ENCODE measurements at places on chromosomes 7 and 10.

GRCh38 chr7:77651575-77652162 lies 44.6 kb upstream of the RSBN1L start:
- DNase-seq, result peak; percentile 57

DNA sequence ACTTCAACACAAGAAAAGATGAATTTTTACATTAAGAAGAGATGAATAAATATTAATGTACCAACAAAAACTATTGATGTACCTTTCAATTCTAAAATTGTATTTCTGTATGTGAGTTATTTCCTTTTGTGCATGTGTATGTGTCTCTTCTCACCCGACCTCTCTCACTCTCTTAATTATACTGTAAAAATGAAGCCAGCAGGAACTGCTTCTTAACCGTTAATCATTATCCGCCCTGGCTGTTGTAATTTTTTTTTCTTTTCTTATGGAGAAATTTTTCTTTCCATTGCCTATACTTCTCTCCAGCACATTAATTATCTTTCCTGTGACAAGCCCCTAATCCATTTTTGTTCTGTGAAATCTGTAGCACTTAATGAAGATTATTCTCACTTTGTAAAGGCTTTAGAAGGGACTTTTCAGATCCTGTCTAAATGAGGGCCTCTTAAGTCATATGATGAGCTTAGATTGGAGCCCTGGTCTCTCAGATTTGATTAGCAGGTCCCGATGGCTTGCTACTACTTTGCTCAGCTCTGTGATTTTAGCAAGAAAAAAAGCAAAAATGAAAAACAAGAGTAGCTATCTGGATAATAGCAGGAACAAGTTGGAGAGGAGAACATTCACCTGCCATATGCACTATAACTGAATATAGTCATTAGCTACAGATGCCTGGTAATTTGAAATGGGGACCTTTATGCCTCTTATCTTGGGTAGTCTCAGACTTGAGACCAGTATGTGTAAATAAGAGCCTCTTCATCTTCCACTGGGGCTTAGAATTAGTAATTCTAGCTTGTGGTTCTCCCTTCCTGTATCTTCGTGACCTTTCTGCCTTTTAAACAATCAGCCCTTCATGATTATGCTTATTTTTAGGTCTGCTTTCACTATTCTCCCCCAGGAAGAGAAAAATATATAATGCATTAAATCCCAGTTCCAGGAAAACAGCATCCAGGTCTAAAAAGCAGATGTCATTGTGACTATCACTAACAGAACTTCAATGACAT lies 80.0 kb upstream of the COL1A2 start:
- no peak for DNase-seq

GRCh38 chr10:60735244-60735643 lies 43.0 kb upstream of the CDK1 start:
- DNase-seq, result no peak

- DNase-seq, result peak; percentile 84
Measured at GRCh38 chr7:111090846-111091245, at the start of gene LRRN3. Gene LRRN3 (plus strand): TSS chr7:111091127. CDS start chr7:111122773, 31,646 bp downstream.

DNA sequence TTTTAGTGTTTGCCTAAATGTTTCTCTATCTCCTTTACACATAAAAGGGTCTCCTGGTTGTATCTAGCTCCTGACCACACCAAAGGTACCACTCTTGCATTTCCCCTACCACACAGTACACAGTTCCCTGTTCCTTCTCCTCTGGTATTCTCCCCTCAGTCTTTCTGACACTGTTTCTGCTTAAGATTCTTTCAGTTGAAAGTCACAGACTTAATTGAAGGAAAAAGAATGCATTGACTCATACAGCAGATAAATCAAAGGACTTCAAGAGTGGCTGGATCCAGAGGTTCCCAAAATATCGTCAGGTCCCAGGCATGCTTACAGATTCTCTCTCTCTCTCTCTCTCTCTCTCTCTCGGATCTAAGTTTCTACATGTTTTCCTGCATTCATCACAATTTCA lies 185.6 kb upstream of the LRGUK start:
- DNase-seq, result no peak

DNA sequence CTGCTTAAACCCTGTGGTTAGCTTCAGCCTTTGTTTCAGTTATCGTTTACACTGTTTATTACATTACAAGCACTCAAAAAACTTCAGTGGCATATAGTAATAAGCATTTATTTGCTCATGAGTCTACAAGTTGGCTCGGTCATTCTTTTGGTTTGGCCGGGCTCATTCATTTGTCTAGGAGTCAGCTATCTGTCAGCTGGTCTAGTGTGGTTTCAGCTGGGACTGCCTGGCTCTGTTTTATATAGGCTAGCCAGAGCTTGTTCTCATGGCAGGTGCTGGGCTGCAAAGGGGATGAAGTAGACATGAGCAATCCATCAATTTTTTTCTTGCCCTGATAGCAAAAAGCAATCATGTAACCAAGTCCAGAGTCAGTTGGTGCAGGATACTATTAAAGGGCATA lies 103.6 kb downstream of the MKLN1 start:
- no peak for DNase-seq

DNA sequence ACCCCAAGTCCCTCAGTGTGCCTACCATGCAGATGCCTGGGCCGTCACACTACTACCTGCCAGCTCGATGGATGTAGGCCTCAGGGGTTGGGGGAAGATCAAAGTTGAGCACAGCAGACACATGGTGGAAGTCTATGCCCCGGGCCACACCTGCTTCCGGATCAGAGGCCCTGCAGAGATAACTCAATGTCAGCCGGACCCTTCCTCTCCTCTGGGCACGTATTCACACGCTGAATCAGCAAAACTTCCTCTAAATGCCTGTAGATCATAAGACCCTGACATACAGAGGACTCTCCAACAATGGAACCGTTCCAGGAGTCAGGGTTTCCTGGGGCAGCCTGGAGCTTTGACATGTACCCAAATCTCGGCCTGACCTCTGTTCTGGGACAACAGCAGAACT lies 3.7 kb downstream of the DDX56 start:
- no peak for DNase-seq

DNA sequence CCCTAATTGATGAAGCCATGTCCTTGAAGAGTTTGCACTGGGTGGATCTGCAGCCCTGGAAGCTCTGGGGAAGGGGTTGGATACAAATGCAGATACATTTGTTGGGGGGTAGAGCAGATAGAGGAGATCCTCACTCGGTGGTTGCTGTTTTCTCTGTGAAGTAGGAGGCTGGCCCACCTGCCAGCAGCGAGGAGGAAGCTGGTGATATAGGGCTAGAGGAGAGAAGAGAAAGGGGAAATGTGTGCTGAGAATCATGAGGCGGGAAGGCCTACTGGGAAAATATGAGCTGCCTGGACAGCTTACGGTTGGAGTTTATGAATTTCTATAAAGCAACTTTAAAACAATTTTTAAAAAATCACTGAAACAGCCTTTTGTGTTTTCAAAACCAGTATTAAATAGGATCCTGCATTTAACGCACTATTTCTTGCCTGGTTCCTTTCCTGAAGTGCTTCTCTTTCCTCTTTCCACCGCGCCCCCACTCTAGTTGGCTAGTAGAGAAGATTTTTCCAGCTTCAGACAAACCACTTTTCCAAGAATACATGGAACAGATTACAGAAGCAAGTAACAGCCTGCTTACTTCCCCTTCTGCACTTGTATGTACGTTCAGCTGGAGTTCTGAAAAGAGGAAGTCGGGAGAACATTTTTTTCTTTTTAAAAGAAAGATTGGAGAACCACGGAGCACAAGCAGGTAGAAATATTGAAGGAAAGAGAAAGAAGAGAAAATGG lies 100.6 kb upstream of the GLCCI1 start:
- DNase-seq, result no peak

- DNase-seq, result no peak
Measured at GRCh38 chr10:2935647-2936386, 131.5 kb upstream of the PFKP start.

DNA sequence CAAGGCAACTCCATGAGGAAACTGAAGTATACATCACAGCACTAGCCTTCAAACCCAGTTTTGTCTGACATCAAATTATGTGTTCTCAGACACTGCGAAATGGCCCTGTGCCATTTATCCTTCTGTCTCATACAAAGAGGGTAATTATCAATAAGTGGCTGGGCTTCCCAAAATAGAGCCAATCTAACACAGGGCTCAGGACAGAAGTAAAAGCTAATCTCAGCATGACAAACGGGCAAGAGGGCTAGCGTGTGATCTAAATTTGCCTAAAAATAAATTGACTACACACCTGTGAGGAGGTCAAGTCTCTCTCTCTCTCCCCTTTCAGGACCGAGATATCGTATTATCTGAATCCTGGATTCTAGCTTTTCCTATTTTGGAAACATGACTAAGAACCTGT lies 67.2 kb downstream of the DGKB start:
- no peak for DNase-seq

- DNase-seq, result no peak
Measured at GRCh38 chr7:50466815-50467585, 16.9 kb upstream of the FIGNL1 start.

DNA sequence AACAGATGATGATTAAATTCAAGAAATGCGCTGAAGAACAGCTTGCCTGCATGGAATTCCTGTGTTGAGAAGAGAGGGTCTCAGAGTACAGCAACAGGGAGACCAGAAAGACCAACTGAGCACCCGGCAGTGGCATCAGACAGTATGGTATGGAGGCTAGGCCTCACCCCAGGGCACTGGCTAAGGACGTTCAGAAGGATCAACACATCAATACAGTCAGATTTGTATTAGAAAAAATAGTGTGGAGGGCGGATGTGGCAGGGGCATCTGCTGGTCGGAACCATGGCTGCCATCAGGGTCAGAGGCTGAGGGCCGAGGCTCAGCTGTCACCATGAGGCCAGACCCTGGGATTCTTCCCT lies 142.1 kb downstream of the ADARB2 start:
- no peak for DNase-seq

- DNase-seq, result no peak
Measured at GRCh38 chr7:1243964-1244416, 11.3 kb downstream of the UNCX start.

- DNase-seq, result no peak
Measured at GRCh38 chr10:44965651-44966097, 6.1 kb downstream of the RASSF4 start.

GRCh38 chr7:69889338-69889975 lies 291.2 kb downstream of the AUTS2 start:
- no peak for DNase-seq

- DNase-seq, result no peak
Measured at GRCh38 chr7:101116898-101117297, 10.0 kb upstream of the SERPINE1 start.

- DNase-seq, result no peak
Measured at GRCh38 chr7:57179776-57180415, 47.7 kb upstream of the ZNF479 start.

- DNase-seq, result no peak
Measured at GRCh38 chr10:4790922-4791321, 35.1 kb upstream of the AKR1E2 start.

- DNase-seq, result no peak
Measured at GRCh38 chr10:129760003-129760315, 204.1 kb downstream of the EBF3 start.

DNA sequence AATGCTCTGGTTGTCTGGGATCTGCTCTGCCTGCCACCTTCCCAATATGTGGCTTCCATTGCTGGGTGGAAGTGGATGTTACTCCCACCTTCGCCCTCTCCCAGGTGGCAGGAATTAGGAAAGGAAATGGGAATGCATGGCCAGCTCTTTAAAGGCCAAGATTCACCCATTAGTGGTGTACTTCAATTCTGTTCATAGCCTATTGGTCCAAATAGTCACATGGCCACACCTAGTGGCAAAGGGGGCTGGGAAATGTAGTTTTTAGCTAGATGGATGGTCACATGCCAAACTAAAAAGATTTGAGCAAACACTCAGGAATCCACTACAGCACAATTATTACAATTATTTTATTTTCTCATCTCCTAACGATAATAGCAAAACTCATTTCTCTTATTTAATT lies 135.1 kb downstream of the NPY start:
- peak; percentile 24 for DNase-seq

DNA sequence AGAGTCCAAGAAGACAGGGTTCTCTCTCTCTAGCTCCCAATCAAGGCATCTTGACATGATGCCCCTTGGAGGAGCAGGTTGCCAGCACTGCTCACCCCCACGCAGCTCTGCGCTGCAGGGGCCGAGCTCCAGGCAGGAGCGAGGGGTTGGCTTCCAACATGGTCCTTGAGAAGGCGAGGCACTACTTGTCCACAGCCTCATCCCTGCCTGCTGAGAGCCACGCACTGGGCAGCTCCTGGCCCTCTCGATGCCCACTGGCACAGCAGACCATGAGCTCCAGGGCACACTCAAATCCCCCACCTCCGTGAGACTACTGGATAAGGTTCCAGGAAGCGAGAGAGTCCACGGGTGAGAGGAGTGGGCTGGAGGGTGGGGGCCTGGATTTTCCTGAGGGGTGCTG lies 31.1 kb downstream of the RAMP3 start:
- no peak for DNase-seq

GRCh38 chr7:27235387-27236311 lies 7.0 kb upstream of the EVX1 start:
- no peak for DNase-seq

DNA sequence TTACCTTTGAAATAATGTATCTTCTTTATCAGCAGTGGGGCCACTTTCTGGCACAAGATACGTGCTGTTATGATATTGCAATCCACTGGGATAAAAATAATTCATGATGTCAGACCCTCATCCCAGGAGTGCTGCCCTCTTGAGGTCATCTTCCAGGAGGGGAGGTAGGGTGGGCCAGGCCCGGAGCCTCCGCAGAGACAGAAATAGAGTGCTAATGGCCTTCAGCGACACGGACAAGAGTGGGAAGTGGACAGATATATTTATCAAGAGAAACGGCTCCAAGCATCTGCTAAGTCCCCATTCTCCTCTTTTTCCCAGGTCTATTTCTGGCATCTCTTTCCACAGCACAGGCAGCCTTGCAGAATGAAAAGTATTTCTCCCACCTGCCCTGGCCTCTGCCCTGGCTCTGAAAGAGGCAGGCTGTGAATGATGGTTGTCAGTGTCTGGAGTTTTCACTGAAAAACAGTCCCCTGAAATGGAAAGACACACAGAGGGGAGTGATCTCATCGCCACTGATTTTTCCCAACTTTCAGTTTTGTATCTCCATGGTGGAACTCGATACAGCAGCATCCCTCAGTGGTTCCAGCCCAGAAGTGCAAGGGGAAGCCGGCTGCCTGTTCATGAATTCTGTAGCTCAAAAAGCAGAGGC lies 251.7 kb upstream of the MYO3A start:
- no peak for DNase-seq

DNA sequence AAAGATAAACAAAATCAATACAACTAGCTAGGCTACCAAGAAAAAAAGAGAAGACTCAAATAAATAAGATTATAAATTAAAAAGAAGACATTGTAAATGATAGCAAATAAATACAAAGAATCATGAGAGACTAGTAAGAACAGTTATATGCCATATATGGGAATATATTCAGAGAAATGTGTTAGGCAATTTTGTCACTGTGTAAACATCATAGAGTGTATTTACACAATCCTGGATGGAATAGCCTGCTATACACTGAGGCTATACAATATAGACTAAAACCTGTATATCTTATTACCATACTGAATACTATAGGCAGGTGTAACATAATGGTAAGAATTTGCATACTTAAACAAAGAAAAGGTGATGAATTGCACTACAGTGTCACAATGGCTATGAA lies 717.4 kb downstream of the PARD3 start:
- no peak for DNase-seq

DNA sequence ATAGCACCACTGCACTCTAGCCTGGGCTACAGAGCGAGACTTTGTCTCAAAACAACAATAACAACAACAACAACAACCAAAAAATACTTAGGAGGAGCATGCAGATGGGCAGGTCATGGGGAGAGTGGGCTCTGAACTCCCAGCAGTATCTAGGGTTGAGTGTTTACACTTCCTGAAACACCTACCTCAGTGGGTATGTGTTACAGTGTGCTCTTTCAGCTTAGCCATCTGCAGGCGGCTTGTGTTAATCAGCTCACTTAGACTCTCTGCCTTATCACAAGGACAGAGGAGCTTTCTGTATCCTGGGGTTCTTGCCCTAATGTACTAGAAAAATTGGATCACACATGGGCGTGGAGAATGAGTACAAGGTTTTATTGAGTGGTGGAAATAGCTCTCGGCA lies 340.2 kb downstream of the KIF20B start:
- DNase-seq, result no peak

Data from activated CD4-positive, alpha-beta T cell treated with anti-CD3 and anti-CD28 coated beads, Interleukin-10, Interleukin-2, amounts not matched to agents 100 ng/mL and 50 ng/mL, durations not matched to agents 16 hours and 8 hours (primary cell).